Mesothelial cell of epicardium (in vitro differentiated cells): ENCODE measurements at places on chromosomes 13 and 19.
A peak's percentile ranks its signal among the peaks of the same experiment; 100 is the strongest.

GRCh38 chr13:53151336-53152056, 122.9 kb downstream of the OLFM4 start:
- DNase-seq, result no peak

DNA sequence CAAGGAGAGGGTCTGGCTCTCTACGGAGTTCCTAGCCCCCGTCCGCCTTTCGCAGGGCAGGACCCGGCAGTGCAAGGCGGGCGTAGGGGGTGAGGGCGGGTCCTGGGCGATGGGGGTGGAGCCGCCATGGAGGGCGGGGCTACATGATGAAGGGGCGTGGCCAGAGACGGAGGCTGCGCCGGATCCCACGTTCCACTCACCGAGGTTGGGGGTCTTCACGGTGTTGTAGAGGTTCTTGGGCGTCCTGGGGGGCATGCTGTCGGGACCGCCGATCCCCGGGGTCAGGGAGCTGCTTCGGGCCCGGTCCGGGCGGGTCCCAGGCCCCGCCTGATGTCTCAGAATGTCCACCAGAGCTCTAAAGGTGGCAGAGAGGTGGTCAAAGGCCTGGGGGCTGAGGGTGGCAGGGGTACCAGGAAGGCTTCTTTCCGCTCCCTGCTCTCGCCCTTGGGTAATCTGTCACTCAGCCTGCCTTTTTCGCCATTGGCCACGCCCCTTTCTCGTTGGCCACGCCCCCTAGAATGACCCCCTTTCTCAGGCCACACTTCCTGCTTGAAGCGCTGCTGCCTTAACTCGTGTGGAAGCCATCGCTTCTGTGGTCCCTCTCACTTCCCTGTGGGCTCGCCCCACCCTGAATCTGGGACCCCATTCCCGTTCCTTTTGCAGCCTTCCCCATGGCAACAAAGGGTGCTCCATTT, 2.5 kb downstream of the SHISA7 start:
- no peak for DNase-seq

- DNase-seq, result peak; percentile 64
These were observed 937 bp upstream of the SPRY2 start for GRCh38 chr13:80341756-80342370.

DNA sequence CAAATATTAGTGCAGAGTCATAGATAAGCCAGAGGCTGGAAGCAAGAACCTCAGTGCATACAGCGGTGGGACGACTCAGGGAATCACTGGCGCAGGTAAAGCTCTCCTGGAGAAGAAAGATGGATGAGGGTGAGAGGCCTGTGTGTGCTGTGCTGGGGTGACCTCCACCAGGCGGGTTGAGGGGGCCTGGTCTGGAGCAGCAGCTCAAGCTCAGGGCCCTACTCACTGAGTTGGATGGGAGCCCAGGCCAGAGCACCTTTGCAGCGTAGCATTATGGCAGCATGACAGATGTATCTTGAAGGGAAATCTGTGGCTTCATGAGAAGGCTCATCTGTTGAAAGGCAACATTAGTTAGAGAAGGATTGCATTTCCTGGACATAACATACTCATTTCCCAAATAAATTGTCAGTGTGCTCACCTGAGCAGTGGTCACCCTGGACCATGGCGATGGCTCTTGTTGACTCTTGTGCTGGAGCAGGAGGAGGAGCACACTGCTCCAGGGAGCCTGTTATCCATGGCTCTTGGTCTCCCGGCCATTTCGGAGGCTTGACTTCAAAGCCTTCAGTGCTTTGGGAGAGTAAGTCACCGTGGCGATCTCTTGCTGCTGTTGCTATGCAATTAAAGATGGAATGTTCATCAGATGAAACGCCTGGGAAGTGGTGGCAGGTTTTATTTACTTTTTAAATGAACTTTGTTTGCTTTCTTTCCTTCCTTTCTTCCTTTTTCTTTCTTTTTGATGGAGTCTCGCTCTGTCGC, 25.0 kb downstream of the HNRNPM start:
- DNase-seq, result no peak

DNA sequence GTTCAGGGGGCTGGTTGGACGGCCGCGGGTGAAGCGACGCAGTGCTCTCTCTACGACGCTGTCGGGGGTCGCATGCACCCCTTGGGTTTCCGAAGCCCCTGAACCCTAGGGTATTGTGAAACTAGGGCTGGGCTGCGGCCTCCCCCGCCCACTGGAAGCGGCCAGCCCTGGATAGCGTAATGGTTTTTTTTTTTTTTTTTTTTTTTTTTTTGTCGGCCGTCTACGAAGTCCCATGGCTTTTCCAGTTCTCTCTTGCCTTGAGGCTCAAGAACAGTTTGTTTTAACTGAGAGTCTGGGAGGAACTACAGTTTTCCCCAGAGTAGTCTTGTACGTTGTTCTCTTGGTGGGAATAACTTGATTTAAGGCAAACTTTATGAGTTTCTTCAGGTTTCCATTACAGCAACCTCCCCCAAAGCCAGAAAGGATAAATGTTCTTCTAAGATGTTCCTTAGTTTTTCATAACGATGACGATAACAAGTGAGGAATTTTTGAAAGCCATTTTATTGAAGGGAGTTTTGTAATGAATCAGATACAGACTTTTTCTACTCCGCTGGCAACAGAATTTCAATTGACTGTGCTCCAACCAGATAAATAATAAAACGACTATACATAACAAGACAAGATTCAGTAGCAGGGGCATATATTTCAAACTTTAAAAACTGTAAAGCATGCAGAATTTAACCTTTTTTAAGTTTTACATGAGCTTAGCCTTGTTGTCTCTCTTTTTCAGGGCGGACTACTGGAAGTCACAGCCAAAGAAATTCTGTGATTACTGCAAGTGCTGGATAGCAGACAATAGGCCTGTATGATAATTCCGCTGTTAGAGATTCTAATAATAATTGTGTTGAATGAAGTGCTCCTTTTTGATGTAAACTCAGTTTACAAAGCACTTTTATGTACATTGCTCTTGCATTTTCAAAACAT, 867 bp downstream of the WBP4 start:
- DNase-seq, result no peak

DNA sequence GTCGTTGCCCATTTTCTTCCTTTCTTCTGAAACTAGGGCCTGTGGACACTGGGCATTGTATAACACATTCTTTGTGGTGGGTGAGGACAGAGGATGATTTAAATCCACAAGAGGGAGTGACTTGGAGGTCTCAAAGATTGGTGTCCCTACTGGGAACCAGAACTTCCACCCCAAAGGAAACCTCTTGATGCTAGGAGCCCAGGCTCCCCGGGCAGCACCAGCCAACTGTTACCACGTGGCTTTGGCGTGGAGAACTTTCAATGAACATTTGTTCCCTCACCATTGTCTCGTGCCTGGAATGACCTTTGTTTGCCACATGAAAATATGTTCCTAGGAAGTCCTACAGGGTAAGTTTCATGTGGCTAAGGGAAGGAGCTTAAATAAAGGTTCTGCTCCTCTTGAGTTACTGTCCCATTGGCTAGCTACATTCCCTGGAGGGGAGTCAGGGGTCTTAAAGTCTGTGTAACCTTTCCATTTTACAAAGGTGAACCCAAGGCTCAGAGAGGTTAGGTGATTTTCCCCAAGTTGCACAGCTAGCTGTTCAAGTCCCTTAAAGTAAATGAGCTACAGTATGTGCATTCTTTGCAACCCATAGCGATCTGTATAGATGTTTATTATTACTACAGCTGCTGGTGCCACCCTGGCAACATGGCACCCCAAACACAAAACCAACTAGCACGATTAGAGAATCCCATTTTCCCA, 5.0 kb upstream of the CDX2 start:
- DNase-seq, result peak; percentile 17

DNA sequence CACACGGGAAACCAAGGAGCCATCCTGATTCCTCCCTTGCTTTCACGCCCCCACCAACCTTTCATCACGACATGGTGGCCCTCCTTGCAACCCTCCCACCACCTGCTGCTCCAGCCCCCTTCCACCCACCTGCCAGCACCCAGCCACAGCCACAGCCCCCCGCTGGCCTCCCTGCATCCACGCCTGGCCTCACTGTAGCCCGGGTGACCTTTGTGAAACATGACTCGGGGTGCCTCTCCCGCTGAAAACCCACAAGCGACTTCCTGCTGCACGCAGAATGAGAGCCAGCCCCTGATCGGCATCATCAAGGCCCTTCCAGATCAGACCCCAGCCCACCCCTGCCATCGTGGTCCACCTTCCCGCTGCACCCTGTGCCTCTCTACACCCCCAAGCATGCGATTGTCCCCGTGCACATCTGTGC, 14.9 kb downstream of the POP4 start:
- no peak for DNase-seq

GRCh38 chr19:29804493-29804892, 7.3 kb upstream of the CCNE1 start:
- no peak for DNase-seq

- DNase-seq, result no peak
These were observed 11.5 kb downstream of the PLEKHA4 start for GRCh38 chr19:48856921-48857320.
